Foreskin keratinocyte (primary cell): ENCODE measurements at places on chromosomes 1 and 21. TPM values are rescaled to one million over a fixed set of nuclear protein-coding genes. Genes with fewer than 3 reads are reported as not detected.

DNA sequence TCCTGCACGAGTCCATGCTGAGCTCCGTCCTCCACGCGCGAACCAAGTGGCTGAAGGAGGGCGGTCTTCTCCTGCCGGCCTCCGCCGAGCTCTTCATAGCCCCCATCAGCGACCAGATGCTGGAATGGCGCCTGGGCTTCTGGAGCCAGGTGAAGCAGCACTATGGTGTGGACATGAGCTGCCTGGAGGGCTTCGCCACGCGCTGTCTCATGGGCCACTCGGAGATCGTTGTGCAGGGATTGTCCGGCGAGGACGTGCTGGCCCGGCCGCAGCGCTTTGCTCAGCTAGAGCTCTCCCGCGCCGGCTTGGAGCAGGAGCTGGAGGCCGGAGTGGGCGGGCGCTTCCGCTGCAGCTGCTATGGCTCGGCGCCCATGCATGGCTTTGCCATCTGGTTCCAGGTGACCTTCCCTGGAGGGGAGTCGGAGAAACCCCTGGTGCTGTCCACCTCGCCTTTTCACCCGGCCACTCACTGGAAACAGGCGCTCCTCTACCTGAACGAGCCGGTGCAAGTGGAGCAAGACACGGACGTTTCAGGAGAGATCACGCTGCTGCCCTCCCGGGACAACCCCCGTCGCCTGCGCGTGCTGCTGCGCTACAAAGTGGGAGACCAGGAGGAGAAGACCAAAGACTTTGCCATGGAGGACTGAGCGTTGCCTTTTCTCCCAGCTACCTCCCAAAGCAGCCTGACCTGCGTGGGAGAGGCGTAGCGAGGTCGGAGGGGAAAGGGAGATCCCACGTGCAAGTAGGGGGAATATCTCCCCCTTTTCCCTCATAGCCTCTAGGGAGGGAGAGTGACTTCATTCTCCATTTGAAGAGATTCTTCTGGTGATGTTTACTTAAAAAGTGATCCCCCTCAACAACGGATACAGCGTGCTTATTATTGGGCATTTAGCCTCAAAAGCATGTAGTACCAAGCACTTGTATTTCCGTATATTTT lies 991 bp downstream of the PRMT6 start:
- DNase-seq = no peak

- DNase-seq = peak; percentile 78
Measured at GRCh38 chr1:204323887-204324286, 35.8 kb downstream of the PLEKHA6 start.

- DNase-seq = no peak
Measured at GRCh38 chr1:172408958-172409357, 11.5 kb upstream of the C1orf105 start.

GRCh38 chr1:150001415-150001814 lies 9.1 kb downstream of the OTUD7B start:
- no peak for DNase-seq

DNA sequence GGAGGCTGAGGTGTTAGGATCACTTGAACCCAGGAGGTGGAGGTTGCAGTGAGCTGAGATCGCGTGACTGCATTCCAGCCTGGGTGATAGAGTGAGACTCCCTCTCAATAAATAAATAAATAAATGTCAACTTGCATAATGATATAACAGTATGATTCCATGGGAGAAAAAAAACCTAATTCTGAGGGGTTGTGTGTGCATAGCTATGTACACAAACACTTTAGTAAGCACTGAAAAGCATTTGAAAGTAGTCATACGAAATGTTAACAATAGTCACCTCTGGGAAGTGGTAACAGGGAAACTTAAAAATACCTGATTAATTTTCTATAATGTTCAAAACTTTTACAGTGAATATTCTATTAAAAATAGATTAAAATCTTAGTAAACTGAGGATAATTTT lies 43.2 kb downstream of the ANKRD13C start:
- no peak for DNase-seq

DNA sequence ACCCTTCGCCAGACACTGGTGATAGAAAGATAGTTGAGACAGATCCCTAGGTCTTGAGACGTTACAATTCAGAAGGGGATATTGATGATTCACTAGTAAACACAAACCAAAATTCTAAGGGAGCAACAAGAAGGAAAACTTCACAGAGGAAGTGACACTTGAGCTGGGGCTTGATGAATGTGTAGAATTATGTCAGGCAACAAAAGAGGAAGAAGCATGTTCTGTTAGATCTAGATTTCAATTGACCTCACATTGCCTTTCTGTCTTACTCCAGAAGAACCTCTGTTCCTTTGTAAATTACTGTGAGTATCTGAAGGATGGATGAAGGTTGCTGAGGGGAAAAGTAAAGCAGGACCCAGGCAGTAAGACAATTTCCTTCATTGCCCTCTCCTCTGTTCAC lies 328.2 kb downstream of the KCTD3 start:
- DNase-seq = no peak

DNA sequence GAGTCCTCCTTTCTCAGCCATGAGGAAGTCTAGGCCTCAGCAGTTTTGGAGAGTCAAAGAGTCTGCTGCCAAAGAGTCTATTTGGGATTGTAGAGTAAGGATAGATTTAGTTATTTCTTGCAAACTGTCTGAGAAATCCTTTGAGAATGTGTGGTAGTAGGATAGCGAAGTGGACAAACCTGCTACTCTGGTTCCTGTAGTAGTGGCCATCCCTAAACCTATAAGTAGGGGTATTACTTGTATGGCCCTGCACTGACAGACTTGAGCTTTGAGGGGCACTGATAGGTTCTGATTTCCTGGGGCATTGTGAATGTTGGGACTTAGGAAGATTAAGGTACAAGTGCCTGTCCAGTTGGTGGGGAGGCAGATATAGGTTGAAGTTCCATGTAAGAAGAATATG lies 115.9 kb upstream of the SGIP1 start:
- DNase-seq = no peak

Gene TRPM2
- polyA plus RNA-seq = 1.5 and 3.4 TPM in 2 replicates

Gene GJB4
- 10.4 and 19.8 TPM in 2 replicates for polyA plus RNA-seq
